Right hindlimb (tissue), 1 donor: ENCODE measurements at places on chromosomes 2 and 18.

DNA sequence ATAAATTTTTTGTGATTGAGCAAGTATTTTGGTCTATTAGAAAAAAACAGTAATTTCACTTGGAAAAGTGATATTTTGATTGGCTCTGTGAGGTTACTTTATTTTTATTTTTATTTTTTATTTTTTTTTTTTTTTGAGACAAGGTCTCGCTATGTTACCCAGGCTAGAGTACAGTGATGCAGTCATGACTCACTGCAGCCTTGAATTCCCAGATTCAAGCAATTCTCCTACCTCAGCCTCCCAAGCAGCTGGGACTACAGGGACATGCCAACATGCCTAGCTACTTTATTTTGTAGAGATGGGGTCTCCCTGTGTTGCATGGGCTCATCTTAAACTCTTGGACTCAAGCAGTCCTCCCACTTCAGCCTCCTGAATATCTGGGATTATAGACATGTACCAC, 60.9 kb upstream of the MGAT5 start:
- no peak for DNase-seq

DNA sequence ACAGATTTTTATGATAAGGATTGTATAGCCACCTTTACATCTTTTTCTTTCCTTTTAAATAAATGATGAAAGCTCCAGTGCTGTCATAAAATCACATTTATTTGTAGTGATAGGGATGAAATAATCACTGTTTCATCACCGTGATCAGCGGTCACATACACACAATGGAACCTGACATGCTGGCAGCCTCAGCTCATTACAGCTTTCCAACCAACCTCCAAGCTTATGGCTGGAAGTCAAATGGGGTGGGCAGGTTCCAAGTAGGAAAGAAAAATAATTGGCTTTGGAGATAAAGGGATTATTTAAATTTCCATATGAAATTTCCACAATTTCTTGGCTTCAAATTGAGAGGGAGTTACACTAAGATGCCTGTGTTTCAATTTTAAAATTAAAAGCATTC, 251.3 kb downstream of the PLCL1 start:
- DNase-seq: no peak

- DNase-seq: peak; percentile 94
Observed at GRCh38 chr2:219552382-219553167, 8.7 kb downstream of the TMEM198 start.

- no peak for DNase-seq
Observed at GRCh38 chr2:424306-425171, 136.6 kb upstream of the ALKAL2 start.

- DNase-seq: peak; percentile 50
Observed at GRCh38 chr2:27016801-27017325, 15.9 kb upstream of the TMEM214 start.

- no peak for DNase-seq
Observed at GRCh38 chr2:88690591-88691338, 708 bp upstream of the RPIA start.

DNA sequence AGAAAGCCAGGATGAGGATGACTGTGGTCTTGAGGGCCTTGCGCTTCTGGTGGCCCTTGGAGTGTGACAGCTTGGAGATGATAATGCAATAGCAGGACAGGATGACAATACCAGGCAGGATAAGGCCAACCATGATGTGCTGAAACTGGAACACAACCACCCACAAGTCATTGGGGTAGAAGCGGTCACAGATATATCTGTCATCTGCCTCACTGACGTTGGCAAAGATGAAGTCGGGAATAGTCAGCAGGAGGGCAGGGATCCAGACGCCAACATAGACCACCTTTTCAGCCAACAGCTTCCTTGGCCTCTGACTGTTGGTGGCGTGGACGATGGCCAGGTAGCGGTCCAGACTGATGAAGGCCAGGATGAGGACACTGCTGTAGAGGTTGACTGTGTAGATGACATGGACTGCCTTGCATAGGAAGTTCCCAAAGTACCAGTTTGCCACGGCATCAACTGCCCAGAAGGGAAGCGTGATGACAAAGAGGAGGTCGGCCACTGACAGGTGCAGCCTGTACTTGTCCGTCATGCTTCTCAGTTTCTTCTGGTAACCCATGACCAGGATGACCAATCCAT, 2.7 kb downstream of the CXCR4 start:
- DNase-seq: no peak

DNA sequence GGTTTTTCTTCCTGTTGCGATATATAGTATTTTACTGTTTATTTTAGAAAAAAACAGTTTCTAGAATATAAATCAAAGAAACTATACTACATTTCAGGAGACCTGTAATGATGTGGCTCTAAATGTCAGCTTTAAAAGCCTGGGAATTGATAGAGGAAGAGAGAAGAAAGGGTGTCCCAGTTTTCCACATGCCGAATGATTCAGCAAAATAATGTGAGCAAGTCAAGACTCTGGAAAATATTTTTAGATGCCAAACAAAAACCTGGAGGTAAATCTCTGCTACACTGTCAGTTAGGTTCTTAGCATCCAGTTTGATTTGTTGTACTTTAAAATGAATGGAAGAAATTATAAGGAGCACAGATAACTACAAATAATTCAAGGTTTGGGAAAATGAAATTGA, 67.1 kb upstream of the DSG1 start:
- no peak for DNase-seq

- no peak for DNase-seq
Observed at GRCh38 chr2:121078899-121079298, 206.1 kb downstream of the TFCP2L1 start.

DNA sequence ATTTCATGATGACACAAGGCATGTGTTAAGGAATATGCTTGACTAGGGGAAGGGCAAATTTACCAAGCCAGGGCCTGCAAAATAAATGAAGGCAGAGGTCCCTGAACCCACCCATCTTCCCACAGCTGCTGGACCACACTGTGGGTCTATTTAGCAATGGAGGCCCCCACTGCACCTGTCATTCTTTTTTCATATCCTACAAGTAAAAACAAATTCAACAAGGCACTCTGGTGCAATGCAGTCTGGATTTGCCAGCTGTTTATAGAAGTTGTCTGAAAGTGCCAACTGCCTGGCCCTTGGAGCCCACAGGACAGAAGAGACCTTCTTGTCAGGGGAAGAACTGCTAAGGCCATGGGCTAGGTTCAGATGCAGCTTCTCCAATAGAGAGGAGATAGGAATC, 112.8 kb upstream of the ATL2 start:
- DNase-seq: no peak

GRCh38 chr2:3078684-3079083, 298.9 kb downstream of the EIPR1 start:
- no peak for DNase-seq

DNA sequence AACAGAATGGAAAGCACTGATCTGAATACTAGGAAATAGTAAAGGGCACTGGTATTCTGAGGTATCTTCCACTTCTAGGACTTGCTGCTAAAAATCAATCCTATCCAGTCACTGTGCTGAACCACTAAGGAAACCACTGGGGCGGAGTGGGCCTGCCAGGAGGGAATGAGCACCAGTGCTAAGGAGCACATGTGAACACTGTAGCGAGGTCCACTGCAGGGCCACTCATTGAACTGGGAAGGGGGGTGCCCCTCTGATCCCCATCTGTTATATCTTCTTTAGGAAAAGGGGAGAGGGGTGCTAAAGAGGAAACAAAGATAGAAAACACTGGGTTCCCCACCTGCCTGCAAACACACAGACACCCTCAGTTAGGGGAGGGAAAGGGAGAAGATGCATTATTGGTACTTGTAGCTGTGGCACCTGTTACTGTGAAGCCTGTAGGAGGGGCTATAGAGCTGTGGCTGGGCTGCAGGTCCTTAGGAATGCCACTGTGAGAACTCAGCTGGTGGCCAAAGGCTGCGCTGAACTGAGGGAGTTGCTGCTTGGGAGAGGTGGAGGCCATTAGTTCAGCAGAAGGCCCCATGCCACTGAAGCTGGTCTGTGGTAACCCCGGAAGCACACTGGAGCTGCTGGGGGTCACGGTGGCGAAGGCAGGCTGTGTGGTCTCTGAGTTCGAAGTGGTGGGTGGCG, 81.8 kb downstream of the INO80D start:
- DNase-seq: no peak

- no peak for DNase-seq
Observed at GRCh38 chr2:31260870-31261269, 26.9 kb downstream of the EHD3 start.

GRCh38 chr2:11685906-11686470, 16.0 kb upstream of the NTSR2 start:
- DNase-seq: no peak

GRCh38 chr2:179613701-179614100, 247.7 kb downstream of the ZNF385B start:
- no peak for DNase-seq
